Neural progenitor cell (in vitro differentiated cells): ENCODE measurements at places on chromosomes 7 and 10. TPM values are rescaled to one million over a fixed set of nuclear protein-coding genes. Genes with fewer than 3 reads are reported as not detected.
A peak's percentile ranks its signal among the peaks of the same experiment; 100 is the strongest.

DNA sequence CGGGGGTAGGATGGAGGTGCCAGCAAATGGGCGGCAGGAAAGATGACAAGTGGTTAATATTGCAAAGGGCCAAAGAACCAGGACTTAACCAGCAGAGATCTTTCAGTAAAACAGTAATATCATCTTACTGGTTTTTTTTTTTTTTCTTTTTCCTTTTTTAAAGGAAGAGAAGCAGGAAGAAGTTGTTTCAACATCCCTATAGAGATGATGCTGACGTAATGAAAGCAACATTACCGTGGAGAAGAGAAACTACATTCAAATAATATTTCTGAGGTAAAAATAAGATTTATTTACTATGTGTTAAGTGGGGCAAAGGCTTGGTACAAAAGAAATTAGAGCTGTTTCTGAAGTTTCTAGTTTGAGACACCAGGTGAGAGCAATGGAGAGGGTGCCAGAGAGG, 11.0 kb downstream of the MINDY3 start:
- DNase-seq: no peak

Gene ORC5
- 14.4 and 14.9 TPM in 2 replicates for total RNA-seq

DNA sequence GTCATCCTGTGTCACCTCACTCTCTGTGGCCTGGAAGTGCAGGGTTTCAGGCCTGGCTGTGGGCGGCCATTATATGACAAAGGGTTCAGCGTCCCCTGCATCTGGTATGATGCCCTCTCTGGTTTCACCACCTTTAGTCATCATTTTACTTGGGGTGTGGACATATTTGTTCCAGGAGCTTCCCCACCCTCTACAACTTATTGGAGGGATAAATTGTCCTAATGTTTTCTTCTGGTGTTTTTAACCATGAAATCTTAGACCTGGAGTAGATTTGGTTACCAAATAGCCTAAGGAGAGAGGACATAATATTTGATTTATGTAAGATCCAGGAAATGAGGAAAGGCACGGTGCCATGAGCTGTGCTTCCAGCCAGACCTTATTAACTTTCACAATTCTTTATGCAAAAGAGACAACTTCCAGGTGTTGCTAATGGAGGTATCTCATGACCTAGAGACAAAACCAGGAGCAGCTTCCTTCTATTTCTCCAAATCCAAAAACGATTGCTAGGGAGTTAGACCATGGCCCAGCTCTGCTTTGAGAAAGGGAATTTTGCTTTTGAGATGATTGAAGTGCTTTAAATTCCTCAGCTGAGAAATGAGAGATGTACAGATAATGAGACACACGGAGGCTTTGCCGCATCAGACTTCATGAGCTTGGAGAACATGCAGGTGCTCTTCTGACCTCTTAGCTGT, 20.9 kb downstream of the WBP1L start:
- DNase-seq: no peak

DNA sequence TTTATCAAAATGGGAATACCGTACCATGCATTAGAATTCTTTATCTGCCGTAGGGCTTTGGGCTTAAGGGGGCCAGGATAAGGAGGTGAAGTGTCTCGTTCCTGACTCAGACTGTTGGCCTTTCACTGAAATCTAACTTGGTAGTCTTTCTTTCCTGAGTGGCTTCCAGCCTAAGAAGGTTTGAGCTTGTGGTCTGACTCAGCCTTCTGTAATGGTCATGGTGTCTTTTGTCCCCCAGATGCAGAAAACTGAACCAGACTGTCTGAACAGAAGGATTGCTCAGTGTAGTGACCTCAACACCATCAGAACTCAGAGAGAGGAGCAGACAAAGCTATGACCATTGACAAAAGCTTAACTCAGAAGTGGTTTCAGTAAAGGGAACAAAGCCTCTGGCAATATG, 39.5 kb downstream of the WNT2 start:
- DNase-seq: no peak

DNA sequence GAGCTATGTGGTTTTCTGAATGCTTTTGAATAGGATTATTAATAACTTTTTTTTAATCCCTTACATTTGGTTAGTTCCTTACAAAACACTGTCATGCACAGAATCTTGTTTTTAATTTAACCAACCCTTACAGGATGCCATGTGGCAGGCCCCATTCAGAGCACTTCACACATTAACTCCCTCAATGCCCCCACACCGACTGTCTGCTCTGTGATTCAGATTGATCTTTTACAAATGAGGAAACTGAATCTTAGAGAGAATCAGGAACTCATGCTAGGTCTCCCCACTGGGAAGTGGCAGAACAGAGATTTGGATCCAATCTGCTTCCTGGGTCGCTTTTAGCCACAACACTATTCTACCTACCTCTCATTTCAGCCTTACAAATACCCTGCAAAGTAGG, 195.8 kb upstream of the NPVF start:
- DNase-seq: no peak

Gene C10orf95
- not detected in 2 replicates for total RNA-seq

GRCh38 chr10:88411772-88412349, 171.3 kb downstream of the RNLS start:
- no peak for DNase-seq

DNA sequence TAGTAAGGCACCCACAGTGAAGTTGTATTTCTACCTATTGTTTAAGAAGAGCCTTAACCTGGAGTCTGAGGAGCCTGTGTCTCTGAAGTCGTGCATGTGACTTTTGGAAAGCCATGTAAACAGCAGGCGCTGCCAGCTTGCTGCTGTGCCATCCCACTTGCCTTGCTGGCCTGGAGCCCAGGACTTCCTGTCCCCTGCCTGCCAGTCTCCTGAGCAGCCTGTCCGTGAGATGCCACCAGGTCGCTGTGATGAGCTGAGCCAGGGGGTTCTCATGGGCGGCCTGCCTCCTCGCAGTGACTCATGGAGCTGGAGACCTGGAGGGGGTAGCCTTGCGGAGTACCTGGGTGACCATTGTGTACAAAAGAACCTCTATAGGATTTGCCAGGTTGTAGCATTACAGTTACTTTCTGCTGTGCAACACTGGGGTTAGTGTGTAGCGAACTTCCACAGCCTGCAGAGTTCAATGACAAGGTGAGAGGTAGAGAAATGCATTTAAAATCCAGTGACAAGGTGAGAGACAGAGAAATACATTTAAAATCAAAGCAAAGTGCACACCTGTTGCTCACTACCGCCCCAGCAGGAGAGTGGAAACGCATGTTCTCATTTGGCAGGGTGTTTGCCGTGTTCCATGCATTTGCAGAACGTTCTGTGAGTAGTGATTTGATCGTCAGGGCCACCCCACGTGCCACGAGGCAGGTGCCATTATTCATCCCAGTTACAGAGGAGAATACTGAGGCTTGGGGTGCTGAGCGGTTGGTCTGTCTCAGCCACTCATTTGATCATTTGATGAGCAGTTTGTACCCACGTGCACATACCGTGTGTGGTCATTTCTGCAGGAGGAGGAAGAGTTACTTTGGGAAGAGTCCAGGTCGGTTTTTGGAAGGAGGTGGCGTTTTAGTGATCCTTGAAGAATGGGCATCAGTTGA, 36.6 kb upstream of the BHLHA15 start:
- no peak for DNase-seq

Gene ZP3
- 1.7 TPM in 1 of 2 replicates, not detected in the other for total RNA-seq

Gene CCDC7
- total RNA-seq: 4.1 and 6.9 TPM in 2 replicates

DNA sequence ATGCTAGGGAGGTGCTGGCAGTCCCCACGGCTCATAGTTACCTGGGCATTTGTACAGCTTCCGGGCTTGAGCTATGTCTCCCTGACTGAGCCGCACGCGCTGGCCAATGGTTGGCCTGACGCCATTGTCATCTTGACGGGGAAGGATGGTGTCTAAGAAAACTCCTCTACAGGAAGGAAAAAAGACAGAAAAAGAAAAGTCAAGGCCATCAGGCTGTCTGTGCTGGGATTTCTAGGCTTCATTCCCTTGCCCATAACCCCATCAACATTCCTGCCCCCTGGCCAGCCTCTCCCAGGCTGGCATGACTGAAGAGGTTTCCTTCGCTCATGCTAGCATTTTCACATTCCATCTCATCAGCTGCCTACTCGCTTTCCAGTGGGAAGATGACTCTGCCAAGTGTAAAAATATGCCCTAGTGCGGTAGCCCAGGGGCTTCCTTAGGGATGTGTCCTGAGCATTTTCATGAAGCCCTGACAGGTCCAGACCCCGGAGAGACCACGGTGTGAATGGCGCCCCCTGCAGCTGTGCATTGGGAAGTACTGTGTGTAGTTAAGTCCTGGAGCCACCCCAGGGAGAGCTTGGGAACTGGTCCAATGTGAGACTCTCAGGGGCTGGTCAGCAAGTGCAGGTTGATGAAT, 54.5 kb upstream of the OPALIN start:
- DNase-seq: no peak

Gene FAM180A
- not detected in 2 replicates for total RNA-seq

Gene NUTM2B
- 0.41 and 0.43 TPM in 2 replicates for total RNA-seq

GRCh38 chr7:16891874-16892643, 10.3 kb upstream of the AGR3 start:
- DNase-seq: no peak

- DNase-seq: no peak
Measured at GRCh38 chr7:93148144-93148543, at the start of gene SAMD9L. TSS of gene SAMD9L (minus strand) at chr7:93148385. CDS start at chr7:93135971, 12,414 bp downstream.

GRCh38 chr7:134140889-134141867, 14.0 kb downstream of the LRGUK start:
- DNase-seq: peak; percentile 71

- no peak for DNase-seq
Measured at GRCh38 chr10:78457804-78458482, 424.3 kb downstream of the RPS24 start.

- no peak for DNase-seq
Measured at GRCh38 chr7:109094-109493, 83.3 kb upstream of the FAM20C start.

- DNase-seq: no peak
Measured at GRCh38 chr10:115979576-115979975, 293.4 kb downstream of the GFRA1 start.

Gene PSMC2
- total RNA-seq: 85.1 and 128 TPM in 2 replicates

- DNase-seq: no peak
Measured at GRCh38 chr7:139703487-139704307, 74.1 kb downstream of the HIPK2 start.

- DNase-seq: no peak
Measured at GRCh38 chr7:152522571-152523067, 86.8 kb upstream of the KMT2C start.

- no peak for DNase-seq
Measured at GRCh38 chr10:5805711-5806110, 7.5 kb downstream of the GDI2 start.

Gene TRIM73
- total RNA-seq: 0.17 and 4.4 TPM in 2 replicates

DNA sequence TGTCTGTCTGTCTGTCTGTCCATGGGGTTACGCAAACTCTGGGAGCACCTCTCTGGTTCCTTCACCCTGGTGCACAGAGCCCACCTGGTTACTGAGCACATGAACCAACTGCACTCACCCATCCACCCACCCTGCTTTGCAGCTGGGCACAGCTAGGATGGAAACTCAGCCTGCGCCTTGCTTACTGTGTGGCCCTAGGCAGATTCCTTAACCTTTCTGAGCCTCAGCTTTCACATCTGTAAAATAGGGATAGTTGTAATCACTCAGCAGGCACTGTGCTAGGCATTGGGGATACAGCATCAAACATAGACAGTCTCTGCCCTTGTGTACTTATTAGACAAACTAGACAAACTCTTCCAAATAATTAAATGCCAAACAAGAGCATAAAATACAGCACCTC, 21.8 kb upstream of the INMT start:
- DNase-seq: no peak

Gene CDNF
- 1.8 and 5.2 TPM in 2 replicates for total RNA-seq

DNA sequence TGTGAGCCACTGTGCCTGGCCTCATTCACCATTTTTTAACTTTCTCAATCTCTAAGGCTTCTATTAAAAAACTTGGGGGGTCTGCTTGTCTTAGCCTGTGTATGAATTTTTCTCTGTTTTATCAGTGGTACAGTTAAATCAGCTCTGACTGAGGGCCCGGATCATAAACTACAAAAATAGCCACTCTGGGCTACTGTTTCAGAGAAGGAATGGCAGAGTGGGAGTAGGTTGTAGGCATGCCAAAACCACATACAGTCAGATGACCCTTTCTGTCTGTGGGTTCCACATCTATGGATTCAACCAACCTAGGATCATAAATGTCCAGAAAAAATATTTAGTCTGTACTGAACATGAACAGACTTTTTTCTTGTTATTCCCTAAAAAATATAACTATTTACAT, 21.3 kb downstream of the TBC1D12 start:
- no peak for DNase-seq

Gene TMEM270
- total RNA-seq: not detected in 2 replicates

Gene WEE2
- 0.12 TPM in 1 of 2 replicates, not detected in the other for total RNA-seq
